ENCODE measurements at places on chromosomes 11 and 22.

DNA sequence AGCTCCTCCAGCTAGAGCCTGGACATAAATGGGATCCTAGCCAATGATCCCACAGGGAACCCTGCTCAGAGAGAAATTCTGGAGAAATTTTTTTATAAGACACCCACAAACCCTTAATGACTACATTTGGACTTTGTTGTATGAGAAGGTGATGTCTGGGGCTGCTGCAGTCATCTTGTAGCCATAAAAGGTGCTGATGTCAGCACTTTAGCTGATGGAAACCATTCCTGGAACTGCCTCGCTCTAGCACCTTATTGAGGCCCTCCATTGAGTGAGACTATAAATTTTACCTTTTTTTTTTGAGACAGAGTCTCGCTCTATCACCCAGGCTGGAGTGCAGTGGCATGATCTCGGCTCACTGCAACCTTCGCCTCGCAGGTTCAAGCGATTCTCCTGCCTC is 610.7 kb downstream of the OPCML start:
- no peak for DNase-seq

DNA sequence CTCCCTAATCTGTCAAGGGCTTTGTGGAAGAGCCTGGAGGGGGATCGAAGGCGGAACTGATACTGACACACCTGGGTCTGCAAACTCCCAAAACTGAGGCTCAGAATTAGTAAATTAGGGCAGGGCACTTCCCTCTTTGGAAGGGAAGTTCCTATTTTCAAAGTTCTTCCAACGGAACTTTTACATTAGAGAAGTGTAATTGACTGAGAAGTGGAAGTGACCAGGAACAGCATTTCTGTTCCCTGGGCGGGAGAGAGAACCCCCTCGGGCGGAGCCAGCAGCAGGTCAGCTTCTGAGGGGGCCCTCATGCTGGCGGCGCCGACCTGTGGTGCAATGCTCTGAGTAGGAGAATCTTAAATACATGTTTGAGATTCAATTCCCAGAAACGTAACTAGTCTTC is 1.1 kb upstream of the CBL start:
- peak; percentile 26 for DNase-seq

DNA sequence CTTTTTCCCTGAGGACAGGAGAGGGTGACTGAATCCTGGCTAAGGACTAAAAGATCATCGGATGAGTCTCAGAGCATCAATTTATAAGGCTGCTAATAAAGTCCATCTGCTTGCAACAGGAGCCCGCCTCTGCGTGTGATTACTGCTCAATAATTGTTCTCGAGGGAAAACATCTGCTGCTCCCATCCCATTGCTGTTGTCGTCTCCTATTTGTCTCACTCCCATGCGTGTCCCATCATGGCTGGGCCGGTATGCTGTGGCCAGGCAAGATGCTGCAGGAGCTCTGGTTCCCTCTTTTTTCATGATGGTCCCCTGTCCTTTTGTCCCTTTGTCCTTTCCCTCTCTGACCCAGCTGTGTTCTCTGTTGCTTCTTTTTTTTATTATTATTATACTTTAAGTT is 121.2 kb downstream of the SPATA19 start:
- DNase-seq: no peak

- DNase-seq: no peak
Observed at GRCh38 chr11:48036011-48036410, 55.7 kb downstream of the PTPRJ start.

DNA sequence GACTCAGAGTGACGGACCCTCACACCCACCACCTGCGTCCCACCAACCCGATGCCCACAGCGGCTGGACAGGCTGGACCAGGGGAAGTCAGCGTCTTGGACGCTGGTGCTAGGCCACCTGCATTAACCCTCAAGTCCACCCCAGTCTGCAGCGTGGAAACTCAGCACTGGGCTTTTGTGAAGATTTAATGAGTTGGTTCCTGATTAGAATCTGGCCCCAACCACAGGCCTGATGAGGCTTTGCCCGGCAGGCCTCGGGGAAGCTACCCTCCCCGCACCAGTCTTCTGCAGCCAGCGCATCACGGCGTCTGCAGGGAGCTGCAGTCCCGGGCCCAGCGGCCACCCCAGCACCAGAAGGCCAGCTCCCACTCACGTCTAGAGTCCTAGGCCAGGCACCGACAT is 101.0 kb downstream of the BRD1 start:
- DNase-seq: no peak

- no peak for DNase-seq
Observed at GRCh38 chr22:38305471-38306448, 11.5 kb downstream of the CSNK1E start.

GRCh38 chr11:44943118-44943517 is 7.6 kb downstream of the TP53I11 start:
- no peak for DNase-seq
